ENCODE measurements at places on chromosomes 11 and 22.

- no peak for DNase-seq
These were observed 8.6 kb downstream of the SC5D start for GRCh38 chr11:121300972-121301699.

GRCh38 chr11:79312617-79313529, 128.0 kb downstream of the TENM4 start:
- peak; percentile 11 for DNase-seq

DNA sequence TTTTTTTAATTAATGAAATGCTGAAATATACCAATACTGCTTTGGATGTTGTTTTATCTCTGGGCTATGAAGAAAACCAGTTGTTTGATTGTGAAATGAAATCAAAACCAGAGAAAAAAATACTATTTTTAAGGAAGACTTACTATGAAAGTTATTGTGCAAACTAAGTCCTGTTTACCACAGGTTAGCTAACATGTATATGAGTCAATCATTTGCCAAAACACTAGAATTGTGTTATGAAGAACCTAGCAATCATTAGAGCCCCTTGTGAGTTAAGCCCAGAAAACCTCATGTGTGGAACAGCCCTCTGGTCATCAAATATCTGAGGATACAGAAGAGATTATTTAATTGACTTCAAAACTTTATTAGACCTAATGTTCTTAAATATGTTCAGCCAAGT, 83.7 kb downstream of the FAT3 start:
- peak; percentile 37 for DNase-seq

DNA sequence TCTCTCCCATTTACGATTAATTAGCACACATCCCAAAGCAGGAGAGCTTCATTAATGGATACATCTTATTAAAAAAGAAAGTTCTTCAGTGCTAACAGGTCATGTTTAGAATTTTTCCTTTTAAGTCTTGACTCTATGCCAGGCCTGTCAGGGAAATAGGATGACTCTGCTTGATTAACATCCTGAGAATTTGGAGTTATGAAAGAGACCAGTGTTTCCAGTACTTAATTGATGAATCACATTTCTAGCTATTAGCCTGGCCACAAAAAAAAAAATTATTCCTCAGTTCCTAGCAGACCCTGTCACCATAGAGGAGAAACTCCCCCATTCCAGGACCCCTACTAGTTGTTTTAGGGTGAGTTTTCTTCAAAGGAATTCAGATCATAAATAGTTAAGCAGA, 23.6 kb upstream of the ME3 start:
- DNase-seq, result peak; percentile 91

DNA sequence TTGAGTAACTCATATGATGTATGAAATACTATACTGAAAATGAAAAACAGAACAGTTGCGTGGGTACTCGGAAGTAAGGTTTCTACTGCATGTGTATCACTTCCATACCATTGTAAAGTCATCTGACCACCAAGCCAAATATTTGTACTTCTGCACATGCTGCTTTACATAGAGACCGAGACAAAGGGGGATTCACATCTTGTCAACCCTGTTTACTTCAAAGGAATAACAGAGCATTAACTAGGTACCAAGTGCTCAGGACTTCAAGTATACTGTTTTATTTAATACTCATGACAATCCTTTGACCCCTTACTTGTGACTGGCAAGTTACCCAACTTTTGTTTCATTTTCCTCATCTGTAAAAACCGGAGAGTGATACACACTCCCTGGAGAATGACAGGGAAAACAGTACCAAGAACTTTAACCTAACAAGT, 9.9 kb downstream of the MAPK1 start:
- no peak for DNase-seq

- DNase-seq, result no peak
These were observed 224.5 kb downstream of the ADAMTS15 start for GRCh38 chr11:130672911-130673310.

- DNase-seq, result no peak
These were observed 39.0 kb downstream of the OTOG start for GRCh38 chr11:17585911-17586695.

- DNase-seq, result no peak
These were observed 87.0 kb downstream of the CSNK2A3 start for GRCh38 chr11:11265994-11266606.

DNA sequence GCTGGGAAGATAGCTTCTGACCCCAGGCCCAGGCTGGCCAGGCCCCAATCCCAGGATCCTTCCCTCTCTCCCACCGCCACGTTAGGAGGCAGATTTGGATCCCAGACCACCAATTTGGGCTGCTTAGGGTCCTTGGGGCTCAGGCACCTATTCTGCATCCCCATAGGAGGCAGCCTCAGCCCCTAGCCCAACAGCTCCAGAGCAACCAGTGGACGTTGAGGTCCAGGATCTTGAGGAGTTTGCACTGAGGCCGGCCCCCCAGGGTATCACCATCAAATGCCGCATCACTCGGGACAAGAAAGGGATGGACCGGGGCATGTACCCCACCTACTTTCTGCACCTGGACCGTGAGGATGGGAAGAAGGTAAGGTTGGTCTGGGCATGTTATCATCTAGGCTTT, 16.1 kb downstream of the TUB start:
- no peak for DNase-seq

DNA sequence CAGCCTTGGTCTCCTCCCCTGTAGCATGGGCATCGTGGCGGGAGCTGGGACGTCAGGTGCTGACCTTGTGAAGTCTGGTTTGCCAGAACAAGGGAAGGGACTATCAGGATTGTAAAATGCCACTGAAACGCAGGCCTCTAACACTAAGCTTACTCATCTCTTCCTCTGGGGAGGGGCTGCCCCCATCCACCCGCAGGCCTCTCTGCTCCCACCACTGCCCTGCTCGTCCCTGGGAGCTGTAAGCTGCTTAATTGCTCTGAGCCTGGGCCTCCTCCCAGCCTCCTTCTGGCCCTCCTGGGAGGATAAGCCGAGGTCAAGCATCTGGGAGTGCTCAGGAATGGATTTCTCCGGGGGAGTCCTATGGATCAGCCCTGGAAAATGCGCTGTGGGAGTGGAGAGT, 8.4 kb downstream of the SHISAL1 start:
- peak; percentile 56 for DNase-seq

GRCh38 chr11:130675917-130676316, 227.5 kb downstream of the ADAMTS15 start:
- peak; percentile 16 for DNase-seq

- DNase-seq, result no peak
These were observed 39.7 kb upstream of the GLYAT start for GRCh38 chr11:58771458-58771855.

DNA sequence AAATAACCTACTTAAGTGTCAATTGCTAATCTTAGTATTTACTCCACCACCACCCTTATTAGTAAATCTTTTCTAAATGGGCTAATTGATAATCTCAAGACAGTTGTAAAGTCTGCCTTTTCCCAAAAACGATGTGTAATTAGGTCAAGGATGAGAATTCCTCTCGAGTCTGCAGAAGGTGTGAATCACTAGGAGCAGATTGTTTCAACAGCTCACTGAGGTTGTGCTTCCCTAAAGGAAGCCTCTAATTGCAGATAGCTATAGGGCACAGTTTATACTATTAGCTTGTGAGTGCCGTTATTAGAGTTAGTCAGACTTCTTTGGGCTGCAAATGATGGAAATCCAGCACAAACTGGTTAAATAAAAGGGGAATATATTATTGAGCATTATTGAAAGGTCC, 84.9 kb downstream of the C11orf91 start:
- DNase-seq, result peak; percentile 12

GRCh38 chr11:130434521-130435223, 6.3 kb upstream of the ADAMTS8 start:
- DNase-seq, result peak; percentile 75

- no peak for DNase-seq
These were observed 13.6 kb upstream of the EED start for GRCh38 chr11:86230921-86231434.

- no peak for DNase-seq
These were observed 7.8 kb downstream of the TAF1D start for GRCh38 chr11:93733474-93733873.

DNA sequence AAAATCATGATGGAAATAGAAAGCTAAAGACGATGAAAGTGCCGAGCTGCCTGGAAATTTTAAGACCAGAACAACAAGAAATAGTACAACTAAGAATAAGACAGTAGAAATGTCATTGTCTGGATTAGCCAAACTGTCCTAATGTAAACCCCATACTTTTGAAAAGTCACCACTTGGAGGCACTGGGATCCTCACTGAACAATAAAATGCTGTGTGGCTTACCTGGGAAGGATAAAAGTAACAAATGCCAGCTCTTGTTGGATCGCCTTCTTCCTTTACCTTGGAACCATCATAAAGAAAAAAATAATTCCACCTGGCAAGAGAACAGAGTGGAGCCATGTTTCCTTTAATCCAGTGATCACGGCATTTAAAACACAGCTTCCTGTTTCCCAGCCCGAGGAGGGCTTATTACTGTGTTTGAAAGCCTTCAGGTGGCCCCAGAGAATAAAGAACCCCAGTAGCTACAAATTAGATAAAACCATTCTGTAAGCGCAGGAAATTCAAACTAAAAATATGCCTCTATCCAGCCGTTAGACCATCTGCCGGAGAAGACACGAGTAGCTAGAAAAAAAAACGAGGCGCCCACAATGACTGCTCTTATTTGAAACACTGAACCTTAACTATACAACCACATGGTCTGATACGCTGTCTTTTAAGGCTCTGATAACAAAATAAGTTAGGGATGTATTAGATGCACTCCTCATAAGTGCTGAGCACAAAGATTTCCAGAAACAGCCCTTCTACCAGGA, 4.4 kb downstream of the HPS4 start:
- DNase-seq, result no peak

DNA sequence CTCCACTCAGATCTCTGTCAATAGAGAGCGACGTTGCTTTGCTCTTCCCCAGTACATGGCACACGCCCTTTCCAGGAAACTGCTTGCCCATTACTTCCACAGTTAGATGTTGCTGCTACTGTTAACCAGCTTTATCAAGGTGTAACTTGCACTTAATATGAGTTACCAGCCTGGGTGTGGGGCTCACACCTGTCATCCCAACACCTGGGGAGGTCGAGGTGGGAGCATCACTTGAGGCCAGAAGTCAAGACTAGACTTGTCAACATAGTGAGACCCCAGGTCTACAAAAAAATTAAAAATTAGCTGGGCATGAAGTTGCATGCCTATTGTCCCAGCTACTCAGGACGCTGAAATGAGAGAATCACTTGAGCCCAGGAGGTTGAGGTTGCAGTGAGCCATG, 177.1 kb upstream of the B3GAT1 start:
- DNase-seq, result no peak

- no peak for DNase-seq
These were observed 481.8 kb downstream of the ETS1 start for GRCh38 chr11:128105511-128105910.

DNA sequence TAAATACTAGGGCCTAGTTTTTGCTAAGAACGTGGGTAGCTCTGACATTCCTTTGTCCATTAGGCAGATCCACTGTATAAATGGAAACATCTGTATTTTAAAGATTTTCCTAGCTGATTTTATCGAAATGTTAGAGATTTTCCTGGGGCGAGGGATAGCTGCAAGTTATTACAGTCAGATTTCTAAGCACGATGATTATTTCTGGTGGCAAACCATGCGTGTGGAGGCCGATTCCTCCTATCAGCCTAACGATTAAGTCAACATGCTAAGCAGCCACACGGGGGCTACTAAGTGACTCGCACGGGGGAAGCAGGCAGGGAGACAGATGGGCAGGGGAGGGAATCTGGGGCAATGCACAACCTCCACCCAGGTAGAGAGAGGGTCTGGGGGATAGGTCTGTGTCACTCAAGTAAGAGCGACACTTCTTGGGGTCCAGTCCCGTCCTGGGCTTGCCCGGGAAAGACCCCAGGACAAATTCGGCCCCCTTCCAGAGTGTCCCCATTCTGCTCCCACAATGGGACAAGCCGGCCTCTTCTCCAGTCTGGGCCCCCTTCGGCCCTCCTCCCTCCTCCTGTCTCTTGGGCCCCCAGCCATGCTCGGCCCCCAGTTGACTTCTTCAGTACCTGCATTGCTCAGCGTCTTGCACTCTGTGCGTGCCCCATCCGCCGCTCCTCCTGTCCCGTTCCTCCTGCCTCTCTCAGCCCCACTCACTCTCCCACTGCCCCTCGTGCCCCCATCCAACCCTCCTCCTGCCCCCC, 571 bp downstream of the C11orf24 start:
- DNase-seq, result peak; percentile 85

DNA sequence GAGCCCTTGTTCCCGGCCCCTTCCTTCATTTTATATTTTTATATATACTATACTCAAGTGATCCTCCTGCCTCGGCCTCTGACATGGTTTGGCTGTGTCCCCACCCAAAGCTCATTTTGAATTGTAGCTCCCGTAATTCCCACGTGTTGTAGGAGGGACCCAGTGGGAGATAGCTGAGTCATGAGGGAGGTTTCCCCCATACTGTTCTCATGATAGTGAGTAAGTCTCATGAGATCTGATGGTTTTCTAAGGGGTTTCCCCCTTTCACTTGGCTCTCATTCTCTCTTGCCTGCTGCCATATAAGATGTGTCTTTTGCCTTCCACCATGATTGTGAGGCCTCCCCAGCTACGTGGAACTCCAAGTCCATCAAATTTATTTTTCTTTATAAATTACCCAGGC, 7.2 kb upstream of the ZNF280A start:
- DNase-seq, result no peak

DNA sequence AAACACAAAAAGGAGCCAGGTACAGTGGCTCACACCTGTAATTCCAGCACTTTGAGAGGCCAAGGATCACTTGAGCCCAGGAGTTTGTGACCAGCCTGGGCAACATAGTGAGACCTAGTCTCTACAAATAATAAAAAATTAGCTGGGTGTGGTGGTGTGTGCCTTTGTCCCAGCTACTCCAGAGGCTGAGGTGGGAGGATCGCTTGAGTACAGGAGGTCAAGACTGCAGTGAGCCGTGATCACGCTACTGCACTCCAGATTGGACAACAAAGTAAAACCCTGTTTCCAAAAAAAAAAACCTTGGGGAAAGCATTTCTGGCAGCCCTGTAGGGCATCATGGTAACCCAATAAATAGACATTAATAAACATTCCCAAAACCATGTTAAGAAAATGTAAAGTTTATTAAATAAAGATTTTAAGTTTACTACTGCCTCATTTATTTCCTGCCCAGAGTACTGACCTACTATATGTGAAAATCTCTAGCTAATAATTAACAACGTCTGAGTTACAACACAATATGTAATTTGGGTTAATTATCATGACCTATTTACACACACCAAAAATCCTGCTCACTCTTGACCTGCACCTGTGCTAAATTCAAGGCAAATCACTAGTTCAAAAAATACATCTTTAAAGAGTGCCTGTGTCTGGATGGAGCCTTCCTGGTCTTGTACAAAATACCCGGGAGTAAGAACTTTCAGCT, 8.4 kb downstream of the EEF1G start:
- DNase-seq, result no peak

All from AG10803 (cell line).